Activated T-helper 2 cell treated with anti-CD3 and anti-CD28 coated beads, Interferon-gamma antibody, Interleukin-2, Interleukin-4, amounts not matched to agents 10 μg/mL and 5 μg/mL and 100 μg/mL, durations not matched to agents 14 hours and 24 hours and 36 hours (primary cell): ENCODE measurements at places on chromosomes 4 and X. TPM values are rescaled to one million over a fixed set of nuclear protein-coding genes. Genes with fewer than 3 reads are reported as not detected.

Gene KLHL4
- total RNA-seq: not detected in 2 replicates

- DNase-seq: no peak
Observed at GRCh38 chr4:61468024-61468720, 268.0 kb downstream of the ADGRL3 start.

Gene FAAH2
- 2.7 and 2.9 TPM in 2 replicates for total RNA-seq

Gene ARR3
- total RNA-seq: not detected in 2 replicates

Gene RIPPLY1
- not detected in 2 replicates for total RNA-seq

Gene ARHGEF38
- not detected in 2 replicates for total RNA-seq

DNA sequence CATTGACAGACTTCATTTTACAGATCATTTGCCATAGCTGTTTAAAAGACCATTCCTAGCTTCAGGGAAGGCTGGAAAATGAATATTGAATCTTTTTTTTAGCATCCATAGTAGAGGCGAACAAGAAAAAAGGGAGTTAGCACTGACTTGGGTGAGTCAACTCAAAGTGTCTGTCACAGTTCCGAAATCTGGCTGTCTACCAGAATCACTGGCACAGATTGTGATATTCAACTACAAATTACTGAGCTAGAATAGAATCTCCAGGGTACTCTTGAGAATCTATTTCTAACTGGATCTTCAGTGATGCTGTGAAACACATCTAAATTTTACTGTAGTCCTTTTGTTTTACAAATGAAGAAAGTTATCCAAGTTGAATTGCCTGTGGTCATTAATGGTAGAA is 31.5 kb downstream of the SEC24B start:
- no peak for DNase-seq

GRCh38 chr4:105992641-105993305 is 97.5 kb downstream of the NPNT start:
- no peak for DNase-seq

Gene VSIG4
- not detected in 2 replicates for total RNA-seq

DNA sequence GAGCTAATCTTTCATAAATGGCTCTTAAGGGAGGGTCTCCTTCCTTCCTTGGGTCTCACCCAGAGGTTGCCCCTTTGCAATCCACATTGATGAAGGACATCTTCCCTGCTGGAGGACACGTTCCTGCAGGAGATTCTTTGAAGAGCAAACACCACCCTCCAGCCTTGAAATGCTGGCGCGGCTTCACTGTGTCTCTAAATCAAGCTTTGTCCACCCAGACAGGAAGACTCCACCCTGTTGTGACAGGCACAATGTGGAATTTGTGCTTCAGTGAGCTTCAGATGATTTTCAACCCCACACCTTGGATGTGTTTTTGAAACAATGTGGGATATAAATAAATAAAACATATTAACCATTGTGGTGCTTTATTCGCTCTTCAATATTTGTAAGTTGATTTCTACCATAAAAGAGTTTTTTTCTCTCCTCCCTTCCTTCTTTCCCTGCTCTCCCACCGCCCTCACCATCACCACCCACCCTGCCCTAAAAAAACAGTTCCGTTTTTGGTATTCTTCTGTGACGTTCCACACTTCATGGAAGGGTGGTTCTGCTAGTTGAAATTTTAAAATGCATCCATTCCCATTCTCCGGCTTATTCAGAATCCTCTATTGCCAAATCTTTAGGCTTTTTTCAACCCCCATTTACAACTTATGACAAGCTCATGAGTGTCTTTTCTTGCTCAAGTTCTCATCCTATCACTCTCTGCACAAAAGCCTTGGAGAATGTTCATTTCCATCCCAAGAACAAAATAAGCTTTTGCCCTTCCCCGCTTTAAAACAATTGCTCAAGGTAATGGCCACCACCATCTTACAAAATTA is 264.3 kb downstream of the RAPGEF2 start:
- DNase-seq: no peak

DNA sequence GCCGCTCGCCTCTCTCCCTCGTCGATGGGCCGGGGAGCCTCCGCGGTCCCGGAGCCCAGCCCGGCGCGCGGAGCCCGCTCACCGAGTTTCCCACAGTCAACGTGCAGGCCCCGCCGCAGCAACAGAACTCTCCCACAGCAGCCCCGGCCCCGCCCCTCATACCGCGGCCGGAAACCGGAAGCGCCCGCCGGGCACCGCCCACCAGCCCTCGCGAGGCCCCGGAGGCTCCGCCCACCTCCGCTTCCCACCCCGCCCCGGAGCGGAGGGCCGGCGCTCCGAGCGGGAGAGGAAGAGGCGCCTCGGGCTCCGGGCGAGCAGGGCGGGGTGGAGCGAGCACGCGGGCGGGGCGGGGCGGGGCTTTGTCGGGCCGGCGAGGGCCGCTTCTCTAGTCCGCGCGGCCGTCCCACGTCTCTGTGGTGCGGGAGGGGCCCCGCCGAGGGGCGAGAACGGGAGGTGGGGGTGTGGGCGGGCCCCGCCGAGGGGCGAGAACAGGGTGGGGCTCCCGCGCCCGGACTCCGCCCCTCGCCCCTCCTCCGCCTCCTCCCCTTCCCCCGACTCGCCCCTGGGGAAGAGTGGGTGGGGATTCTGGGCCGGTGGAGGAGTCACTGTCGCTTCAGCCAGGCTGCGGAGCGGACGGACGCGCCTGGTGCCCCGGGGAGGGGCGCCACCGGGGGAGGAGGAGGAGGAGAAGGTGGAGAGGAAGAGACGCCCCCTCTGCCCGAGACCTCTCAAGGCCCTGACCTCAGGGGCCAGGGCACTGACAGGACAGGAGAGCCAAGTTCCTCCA is at the start of the genes ABCD1 and BCAP31:
TSS of gene ABCD1 (plus strand) at position 605 of the 787 bp plus-strand sequence. CDS start 411 bp downstream, outside the sequence.
TSS of gene BCAP31 (minus strand) at position 136 of the 787 bp plus-strand sequence. CDS start 1,143 bp downstream, outside the sequence.
- peak; percentile 85 for DNase-seq

DNA sequence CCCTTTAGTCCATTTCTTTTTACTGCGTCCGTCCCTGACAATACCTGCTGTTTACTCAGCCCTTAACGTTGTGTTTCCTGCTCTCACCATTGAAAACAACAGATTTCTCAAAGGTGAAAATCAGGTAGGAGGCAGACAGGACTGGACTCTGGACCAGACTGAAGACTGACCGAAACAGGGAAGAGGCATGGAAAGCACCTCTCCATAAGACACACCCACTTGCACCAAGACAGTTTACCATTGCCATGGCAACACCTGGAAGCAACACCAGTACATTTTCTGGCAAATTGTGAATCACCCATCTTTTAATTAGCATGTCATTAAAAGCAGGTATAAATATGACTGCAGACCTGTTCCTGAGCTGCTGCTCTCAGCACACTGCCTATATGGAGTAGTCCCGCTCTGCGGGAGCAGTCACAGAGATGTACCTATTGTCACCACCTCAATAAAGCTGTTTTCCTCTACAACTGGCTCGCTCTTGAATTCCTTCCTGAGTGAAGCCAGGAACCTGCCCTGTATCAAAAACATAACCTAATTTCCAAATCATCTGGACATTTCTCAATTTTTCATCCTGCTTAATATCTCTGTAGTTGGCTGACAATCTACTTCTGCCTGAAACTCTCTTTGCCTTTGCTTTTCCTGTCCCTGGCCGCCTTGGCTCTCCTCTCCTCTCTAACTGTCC is 117.0 kb downstream of the RNF150 start:
- DNase-seq: no peak

GRCh38 chr4:145882604-145883003 is 56.0 kb downstream of the ZNF827 start:
- DNase-seq: no peak

GRCh38 chrX:152405561-152405960 is 45.6 kb downstream of the GABRA3 start:
- no peak for DNase-seq

- no peak for DNase-seq
Observed at GRCh38 chrX:7205037-7205577, 57.2 kb upstream of the PUDP start.

GRCh38 chr4:38920186-38920585 is 52.6 kb downstream of the FAM114A1 start:
- no peak for DNase-seq

- no peak for DNase-seq
Observed at GRCh38 chr4:168503652-168504362, 7.0 kb downstream of the PALLD start.

Gene HSD17B10
- 135 and 139 TPM in 2 replicates for total RNA-seq

DNA sequence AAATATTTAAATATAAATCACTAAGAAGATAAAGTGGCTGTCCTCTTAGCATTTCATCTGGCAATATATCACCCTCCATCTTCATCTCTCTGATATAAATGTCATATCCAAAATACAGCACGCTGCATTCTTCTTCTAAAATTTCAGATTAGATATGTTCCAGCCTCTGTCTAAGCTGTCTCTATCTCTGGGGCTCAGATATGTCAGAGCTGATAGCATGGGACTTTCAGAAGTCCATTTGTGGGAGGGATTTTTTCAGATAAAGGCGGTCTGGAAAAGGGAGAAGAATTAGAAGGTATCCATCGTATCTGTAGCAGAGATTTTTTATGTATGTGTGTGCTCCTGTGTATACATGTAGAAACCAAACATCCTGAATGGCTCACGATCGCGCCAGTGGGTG is 25.0 kb upstream of the CD38 start:
- no peak for DNase-seq

Gene PDCL2
- not detected in 2 replicates for total RNA-seq

DNA sequence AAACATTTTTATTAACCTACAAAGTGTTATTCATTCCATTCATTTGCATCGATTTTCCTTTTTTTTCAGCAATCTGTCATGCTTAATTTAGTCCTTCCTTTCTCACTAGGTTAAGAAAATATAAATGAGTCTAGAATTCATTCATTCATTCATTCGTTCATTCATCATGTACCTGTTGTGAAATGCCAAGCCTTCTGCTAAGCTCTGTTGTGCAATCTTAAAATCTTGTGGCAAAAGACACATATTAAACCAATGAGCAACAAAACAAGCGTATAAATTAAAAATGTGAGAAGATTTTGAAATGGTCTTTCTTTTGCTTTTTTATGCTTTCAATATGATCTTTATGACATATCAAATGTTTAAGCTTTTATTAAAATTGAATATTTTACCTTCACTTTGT is 88.6 kb upstream of the MAD2L1 start:
- no peak for DNase-seq

DNA sequence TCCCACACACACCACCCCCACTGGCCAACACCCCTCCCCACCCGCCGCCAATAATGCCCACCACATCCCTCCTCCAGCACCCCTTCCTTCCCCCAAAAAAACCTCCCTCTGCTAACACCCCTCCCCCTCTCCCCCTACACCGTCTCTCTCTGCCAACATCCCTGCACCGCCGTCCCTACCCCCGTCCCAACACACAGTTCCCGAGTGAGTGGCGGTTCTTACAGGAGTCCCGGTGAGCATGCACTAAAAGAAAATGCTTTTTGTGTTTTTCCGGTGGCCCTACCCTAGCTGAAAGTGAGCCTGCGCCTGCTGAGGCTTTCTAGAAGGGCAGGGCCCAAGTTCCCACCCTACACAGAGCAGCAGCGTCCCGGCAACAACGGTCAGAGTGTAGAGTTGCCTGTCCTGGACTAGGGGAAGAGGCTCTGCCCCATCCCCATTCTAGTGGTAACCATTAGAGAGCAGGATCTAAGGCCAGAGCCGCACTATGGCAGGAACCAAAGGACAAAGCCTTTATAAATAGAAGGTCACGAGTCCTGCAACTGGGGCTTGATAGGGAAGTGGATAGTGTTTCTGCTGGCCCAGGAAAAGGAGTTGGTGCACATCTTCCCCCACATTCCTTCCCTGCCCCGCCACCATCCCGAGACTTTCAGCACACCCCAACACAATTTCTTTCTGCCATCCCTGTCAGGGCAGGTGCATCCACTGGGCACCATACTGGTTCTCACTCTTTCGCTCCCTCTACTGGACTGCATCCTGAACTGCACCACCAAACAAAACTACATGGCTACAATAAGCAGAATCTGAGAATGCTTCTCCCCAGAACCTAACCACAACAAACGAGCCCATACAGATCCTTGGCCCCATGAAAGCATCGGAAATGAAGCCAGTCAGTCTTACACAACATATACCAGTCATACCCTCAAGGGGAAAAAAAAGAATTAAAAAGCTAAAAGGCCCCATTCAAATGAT is 78.1 kb upstream of the PAGE3 start:
- DNase-seq: peak; percentile 10

Gene CABS1
- total RNA-seq: not detected in 2 replicates

Gene MMRN1
- not detected in 2 replicates for total RNA-seq

GRCh38 chr4:140115140-140115539 is 38.8 kb downstream of the MAML3 start:
- no peak for DNase-seq

DNA sequence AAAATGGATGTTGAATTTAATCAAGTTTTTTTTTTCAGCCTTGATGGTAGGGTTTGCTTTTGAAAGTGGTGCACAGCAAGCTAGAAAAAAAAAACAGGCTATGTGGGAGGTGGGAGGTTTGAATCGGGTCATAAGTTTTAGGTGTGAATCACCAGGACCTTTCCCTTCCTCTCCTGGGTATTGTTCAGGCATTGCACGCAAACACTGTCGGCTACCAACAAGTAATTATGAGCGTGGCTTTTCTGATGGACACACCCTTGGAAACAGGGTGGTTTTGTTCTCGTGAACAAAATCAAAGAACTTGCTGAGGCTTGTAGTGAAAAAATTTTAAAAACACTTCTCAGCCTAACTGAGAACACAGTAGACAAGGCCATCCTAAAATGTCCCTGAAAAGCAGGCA is 18.1 kb downstream of the PIR start:
- no peak for DNase-seq

DNA sequence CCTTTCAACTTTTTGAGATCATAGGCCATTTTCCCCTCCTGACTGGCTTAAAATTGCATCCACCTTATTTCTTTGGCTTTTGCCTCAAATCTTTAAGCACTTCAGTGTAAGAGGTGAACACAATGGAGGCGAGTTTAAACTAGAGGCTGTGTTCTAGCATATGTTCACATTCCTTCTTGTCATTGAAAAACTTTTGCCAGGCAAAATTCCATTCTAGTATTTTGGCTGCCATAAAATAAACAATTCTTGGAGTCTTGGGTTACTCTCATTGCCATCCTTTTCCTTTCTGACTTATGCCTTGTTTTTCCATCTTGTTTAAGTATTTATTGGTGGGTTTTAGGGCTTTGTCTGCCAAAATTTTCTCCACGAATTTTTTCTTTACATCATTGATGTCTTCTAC is 137.3 kb upstream of the ANXA10 start:
- DNase-seq: no peak

- no peak for DNase-seq
Observed at GRCh38 chrX:150375243-150375770, 12.2 kb downstream of the MAMLD1 start.

- DNase-seq: no peak
Observed at GRCh38 chr4:108135549-108136209, 33.1 kb downstream of the LEF1 start.

DNA sequence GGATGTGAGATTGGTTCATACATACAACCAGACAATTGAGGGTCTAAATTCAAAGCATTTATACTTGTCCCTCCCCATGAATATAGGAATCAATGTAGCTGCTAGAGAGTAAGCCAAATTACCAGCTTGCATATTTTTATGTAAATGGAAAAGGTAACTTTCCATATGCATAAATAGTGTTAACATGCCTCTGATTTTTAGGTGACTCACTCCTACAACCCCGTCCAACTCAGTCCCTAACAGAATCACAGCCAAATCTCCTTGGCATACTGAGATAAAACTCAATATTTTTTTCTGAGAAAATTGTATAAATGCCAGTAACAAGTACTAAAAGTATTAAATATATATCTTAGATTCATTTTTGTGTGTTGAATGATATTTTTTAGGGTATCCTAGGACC is 67.2 kb downstream of the INPP4B start:
- no peak for DNase-seq

GRCh38 chr4:8297691-8298485 is 28.3 kb downstream of the HTRA3 start:
- no peak for DNase-seq

GRCh38 chr4:141196227-141196933 is 24.3 kb upstream of the ZNF330 start:
- DNase-seq: no peak
